ENCODE measurements at places on chromosomes 5 and 9.
A peak's percentile ranks its signal among the peaks of the same experiment; 100 is the strongest.

DNA sequence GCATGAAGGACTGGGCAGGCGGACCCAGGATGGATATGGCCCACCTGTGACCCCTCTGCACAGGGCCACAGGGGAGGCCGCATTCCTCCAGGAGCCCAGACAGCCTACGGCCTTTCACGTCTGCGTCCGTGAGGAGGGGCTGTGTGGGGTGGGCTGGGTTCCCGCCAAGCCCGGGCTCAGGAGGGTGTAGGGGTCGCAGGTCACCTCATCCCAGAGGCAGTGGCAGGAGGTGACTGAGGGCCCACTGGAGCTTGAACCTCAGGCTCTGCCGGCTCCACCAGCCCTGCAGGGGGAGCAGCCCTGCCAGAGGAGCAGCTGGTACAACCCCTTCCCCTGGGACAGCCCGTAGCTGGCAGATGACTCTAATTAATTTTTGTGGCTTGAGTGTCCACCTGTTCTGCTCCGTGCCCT lies 40.7 kb upstream of the CACNA1B start:
- DNase-seq = no peak

- no peak for DNase-seq
Measured at GRCh38 chr9:106283769-106284168, 579.2 kb upstream of the ZNF462 start.

- DNase-seq = no peak
Measured at GRCh38 chr5:5203451-5203850, 63.3 kb downstream of the ADAMTS16 start.

DNA sequence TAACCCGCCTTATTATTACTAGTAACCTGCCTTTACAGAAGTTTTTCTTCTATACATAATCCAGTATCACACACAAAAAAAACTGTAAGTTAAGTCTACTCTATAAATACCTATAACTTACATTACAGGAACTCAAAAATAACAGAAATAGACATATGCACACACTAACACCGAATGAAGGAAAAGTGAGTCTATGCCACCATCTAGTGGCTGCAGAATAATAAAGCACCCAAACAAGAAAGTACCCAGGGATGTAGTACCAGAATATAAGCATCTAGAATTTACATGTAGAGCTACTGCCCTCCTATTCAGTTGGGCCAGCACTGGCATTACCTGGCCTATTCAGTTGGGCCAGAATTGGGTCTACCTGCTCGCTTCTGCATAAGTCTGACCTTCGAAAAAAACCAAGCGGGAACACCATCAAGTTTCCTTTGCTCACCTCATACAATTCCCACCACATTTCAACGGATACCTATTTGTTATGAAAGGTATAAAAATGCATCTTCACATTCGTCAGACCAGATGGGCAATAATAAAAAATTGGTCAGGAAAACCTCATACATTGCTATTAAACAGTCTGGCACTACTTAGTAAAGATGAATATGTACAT lies 4.0 kb upstream of the NIPSNAP3A start:
- DNase-seq = no peak

DNA sequence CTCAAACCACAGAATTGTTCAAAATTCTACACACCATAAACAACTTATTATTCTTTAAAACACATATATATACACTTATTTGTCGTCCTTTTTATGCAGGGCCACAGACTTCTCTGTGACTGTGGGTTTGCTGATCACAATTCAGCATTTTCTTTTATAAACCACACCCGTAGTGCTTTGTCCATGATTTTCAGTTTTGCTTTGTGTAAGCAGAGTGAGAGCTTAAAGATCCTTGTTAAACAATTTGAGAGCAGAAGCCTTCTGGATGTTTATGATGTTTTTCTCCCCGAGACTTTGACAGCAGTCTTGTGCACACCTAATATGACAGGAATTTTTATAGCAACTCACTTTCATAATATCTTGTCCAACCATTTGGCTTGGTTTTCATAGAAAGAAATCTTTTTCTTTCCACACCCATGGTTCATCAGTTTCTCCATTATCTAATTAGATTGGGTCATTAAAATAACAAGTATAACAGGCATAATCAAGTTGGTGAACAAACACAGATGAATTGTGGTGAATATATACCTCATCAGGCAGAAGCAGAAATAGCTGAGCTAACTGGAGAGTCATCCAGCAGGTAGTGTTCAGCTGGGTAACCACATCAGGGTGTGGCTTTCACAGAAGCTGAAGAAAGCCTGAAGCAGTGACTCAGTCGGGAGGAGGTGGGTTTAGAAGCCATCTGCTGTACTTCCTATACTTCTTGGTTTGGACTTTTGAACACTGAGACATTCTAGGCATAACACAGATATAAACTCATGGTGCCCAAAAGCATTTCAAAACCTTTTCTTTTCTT lies 232.8 kb downstream of the DOCK8 start:
- peak; percentile 23 for DNase-seq

DNA sequence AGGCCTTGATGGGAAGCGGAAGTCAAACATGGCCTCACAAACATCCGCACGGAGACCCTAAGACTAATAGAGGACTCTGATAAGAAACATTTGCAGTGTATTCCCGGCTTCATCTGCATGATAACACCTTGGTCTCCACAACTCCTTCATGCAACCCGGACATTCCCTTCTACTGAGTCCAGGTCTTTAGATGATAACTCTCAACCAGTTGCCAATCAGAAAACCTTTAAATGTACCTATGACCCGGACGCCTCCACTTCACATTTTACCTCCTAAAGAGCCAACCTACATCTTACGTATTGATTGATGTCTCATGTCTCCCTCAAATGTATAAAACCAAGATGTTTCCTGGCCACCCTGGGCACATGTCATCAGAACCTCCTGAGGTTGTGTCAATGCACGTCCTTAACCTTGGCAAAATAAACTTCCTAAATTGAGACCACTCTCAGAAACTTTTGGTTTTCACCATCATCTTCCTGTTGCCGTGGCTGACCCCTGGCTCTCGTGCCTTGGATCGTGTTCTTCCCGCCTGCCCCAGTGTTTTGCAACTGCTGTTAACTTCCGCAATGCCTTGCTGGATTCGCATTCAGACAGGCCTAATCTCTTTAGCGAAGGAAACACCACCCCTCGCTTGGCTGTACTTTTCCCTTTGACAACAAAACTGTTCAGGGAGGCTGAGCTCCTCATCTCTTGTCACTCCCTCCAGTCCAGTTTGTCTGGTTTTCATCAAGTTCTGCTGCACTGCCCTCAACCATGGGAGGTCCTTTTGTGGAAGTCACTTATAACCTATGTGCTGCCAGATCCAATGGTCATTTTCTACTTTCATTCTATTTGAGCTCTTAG lies 1.1 kb upstream of the DAP start:
- no peak for DNase-seq

GRCh38 chr9:69421908-69422801 lies 97.1 kb downstream of the ENTREP1 start:
- peak; percentile 25 for DNase-seq

DNA sequence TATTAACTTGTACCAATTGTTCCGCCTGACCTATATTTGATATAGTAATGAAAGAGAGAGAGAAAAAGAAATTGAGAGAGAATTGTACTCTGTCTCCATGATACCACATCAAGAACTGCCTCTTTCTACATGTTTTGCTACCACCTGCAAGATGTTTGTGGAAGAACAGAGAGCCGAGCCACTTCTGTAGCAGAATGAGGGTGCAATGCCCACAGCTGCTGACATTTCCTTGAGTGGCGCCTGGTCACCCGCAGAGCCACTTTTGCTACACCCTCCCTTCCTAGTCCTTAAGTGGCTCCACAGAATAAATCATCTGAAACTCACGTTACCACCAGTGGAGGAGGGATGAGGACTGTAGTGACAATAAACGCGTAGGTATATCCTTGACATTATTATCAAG lies 17.1 kb upstream of the FAM81B start:
- DNase-seq = no peak

DNA sequence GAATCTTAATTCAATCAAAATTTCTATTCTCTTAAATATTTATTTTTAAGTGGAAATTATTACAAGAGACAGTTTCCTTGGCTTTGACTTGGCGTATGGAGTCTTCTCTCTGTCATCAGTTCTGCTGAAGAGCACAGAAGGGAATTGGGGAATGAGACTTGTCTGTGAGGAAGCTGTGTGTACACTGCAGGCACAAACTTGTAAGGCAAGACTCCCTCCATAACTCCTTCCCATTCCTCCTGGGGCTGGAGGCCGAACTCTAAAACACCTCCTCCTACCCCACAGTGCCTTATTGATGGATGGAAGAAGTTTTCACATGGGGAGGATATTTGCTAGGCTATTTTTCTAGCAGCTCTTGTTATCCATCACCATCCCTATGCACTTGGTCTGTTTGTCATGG lies 187.4 kb upstream of the ELL2 start:
- DNase-seq = no peak

GRCh38 chr5:4345850-4346249 lies 750.2 kb downstream of the IRX1 start:
- DNase-seq = no peak
